ENCODE measurements at places on chromosomes 11 and 22. TPM values are rescaled to one million over a fixed set of nuclear protein-coding genes. Genes with fewer than 3 reads are reported as not detected.

The SLC22A8 gene
- total RNA-seq: not detected

The CRACR2B gene
- total RNA-seq: 22.6 TPM

The RFPL3 gene
- not detected for total RNA-seq

The P2RY6 gene
- 1.0 TPM for total RNA-seq

The IFITM1 gene
- total RNA-seq: 4.2 TPM

The IGLL5 gene
- total RNA-seq: not detected

The ELF5 gene
- 7.3 TPM for total RNA-seq

The NCR3LG1 gene
- 1.0 TPM for total RNA-seq

The SYT7 gene
- total RNA-seq: 6.5 TPM

The PTGDR2 gene
- total RNA-seq: 1.3 TPM

The SOX10 gene
- total RNA-seq: 14.9 TPM

The CHRDL2 gene
- total RNA-seq: 1.8 TPM

The LRRC32 gene
- total RNA-seq: 22.1 TPM

DNA sequence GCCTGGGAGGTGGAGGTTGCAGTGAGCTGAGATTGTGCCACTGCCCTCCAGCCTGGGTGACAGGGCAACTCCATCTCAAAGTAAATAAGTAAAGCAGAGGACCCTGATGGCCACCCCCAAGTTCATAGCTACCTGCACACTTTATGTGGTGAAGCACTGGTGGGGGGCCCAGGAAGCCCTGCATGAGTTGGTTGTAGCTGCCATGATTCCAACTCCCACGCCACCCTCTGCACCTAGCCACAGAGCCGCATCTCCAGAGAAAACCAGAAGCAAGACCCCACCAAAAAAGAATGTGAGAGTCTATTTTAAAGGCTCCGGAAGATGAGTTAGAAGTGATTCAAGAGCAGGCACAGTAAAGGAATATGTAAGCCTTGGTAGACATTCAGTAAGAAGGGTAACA lies 20.4 kb upstream of the TMA7B start:
- DNase-seq: no peak

- no peak for DNase-seq
Measured at GRCh38 chr11:113885897-113886296, 10.5 kb upstream of the USP28 start.

DNA sequence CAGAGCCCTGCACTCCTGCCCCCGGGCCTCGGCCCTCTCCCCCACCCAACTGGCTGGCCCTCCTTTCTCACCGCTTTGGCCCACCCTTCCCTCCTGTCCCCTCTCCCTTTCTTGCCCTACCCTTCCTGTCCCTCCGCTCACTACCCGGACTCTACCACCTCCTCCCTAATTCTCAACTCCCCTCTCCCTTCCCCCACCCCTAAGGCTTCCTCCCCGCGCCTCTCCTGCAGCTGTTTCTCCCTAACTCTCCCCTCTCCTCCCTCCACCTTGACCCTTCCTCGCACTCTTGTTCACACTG lies 421 bp downstream of the SLC15A3 start:
- DNase-seq: peak; percentile 28

DNA sequence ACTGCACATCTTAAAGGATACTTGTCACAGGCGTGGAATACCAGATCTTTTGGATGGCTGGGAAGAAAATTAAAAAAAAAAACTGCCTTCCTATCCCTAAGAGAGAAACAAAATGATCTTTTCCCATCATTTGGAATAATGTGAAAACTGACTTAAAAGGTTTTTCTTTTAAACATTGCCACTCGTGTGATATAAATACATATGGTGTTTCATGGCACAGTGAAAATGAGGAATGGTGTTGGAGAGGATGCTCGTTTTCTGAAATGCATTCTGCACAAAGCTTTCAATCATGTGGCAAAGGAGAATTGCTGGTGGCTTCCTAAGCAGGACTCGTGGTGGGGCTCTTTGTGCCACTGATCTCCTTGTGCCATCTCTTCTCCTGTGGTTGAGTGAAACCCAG lies 74.9 kb upstream of the LRRC4C start:
- no peak for DNase-seq

- DNase-seq: no peak
Measured at GRCh38 chr11:122864386-122865115, 18.0 kb upstream of the JHY start.

DNA sequence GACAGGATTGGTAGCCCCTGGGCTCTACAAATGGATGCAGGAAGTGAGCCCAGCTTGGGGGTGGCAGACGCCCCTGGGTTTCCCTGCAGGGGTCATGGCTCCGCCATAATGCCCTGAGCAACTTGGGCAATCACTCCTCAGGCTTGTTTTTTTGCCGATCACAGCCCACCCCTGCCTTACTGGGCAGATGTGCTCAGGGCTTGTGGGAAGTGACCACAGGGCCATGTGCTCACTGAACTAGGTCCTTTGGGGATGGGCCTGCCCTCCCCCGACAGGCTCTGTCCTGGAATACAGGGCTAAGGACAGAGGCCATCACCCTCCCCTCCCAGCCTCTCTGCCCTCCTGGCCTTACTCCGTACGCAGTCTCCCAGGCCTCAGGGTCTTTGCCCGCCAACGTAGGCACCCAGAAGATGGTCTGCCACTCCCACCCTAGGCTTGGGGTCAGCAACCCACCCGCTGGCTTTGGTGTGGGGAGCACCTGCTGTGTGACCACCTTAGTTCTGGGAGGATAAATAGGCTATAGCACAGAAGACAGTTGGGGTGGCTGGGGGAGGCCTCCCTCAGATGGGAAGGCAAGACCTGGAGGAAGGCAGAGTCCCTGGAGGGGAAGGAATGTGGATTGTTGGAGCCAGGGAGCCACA lies 3.8 kb downstream of the RPLP2 start:
- no peak for DNase-seq

DNA sequence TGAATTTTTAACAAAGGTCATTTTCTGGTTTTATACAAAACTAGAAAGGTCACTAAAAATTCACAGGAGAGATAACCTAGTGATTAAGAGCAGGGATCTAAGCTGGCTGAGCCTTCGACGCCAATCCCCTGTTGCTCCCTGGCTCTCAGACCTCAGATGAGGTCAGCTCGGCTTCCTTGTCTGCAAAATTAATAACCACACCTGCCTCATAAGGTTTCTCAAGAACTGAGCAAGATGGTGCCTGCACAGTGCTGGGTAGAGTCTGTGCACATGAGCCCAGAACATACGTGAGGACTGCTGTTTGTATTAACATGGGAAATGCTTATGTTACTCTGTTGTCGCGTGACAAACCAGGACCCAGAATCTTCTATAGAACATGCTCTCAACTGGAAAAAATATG lies 24.4 kb upstream of the CD5 start:
- DNase-seq: no peak

- no peak for DNase-seq
Measured at GRCh38 chr11:129090056-129090455, 102.1 kb downstream of the ARHGAP32 start.

DNA sequence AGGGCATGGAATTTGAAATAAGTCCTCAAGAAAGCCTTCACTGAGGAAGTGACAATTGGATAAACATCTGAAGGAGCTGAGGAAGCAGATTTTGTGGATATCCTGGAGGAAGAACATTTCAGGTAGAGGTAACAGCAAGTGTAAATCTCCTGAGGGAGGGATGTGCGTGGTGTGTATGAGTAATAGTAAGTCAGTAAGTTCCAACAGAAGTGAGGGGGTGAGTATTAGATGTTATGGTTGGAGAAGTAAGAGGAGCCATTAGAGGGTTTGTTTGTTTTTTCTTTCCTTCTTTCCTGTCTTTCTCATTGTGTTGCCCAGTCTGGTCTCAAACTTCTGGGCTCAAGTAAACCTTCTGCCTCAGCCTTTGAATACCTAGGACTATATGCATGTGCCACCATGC lies 29.0 kb downstream of the ANKRD42 start:
- no peak for DNase-seq

DNA sequence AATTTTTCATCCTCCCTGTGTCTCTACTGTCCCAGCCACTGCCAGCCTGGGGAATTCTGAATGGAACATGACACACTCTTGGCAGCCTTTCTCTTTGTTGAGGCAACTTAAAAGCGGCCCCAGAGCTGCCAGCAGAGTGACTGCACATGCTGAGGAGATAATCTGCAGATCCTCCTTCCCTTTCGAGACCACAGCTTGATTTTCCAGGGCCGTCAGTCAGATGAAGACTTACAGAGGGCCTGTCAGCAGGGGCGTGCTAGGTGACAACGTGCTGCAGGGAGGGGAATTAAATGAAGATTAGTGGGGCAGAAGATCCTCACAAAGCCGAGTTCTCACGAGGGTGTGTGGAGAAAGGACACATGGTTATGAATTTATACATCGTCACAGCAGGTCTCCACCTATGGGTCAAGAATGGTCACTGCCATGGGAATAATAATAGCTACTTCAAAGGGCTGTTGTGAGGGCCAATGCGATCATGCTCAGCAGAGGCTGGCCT lies 193.5 kb upstream of the PITPNB start:
- peak; percentile 81 for DNase-seq

DNA sequence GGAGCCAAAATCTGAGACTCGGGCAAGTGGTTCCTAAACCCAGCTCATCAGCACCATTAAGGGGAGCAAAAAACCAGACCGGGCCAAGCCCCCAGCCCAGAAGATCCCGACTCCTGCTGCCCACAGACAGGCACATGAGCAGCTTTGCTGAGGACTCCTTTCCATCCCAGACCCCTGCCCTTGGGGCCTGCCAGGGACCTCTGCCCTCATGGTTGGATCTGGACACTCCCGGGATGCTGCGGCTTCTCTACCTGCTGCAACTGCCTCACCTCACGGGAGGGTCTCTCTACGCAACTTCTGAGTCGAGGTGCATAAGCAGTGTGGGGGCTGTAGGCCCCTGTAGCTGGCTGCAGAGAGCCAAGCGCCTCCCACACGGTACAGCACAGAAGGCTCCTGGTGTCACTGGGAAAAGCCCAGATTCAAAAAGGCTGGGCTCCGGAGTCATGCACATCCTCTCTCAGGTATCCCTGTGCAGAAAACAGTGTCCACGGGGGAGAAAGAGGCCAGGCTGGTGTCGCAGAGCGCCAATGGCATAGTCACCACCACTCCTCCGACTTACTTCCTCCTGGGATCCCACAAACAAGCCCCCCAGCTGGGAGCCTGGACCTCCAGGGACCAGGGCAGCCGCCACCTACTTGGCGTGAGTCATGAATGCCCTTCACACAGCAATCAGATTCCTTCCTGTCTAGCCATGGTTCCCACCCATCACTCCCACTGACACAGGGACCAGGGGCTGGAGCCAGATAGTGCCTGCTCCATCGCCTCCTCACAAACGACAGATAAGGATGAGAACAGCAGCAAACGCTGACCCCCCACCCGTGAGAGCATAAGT lies 122.1 kb downstream of the BCR start:
- no peak for DNase-seq

GRCh38 chr11:103051151-103051801 lies 40.7 kb downstream of the DCUN1D5 start:
- no peak for DNase-seq

DNA sequence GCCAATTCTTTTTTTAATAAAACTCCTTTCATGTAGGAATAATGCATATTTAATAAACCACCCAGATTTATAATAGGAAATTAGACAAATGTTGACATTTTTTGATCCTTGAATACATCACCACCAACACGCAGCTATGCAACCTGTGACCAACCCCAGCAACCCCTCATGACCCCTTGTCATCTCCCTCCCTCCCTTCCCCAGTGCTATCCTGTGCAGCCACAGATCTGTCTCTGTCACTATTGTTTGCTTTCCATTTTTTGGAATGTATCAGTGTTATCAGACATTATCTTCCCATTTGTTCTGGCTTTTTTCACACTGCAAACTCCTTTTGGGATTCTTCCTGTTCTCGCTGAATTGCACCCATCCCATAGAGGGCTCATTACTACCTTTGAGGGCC lies 114.1 kb downstream of the VPREB1 start:
- DNase-seq: no peak

DNA sequence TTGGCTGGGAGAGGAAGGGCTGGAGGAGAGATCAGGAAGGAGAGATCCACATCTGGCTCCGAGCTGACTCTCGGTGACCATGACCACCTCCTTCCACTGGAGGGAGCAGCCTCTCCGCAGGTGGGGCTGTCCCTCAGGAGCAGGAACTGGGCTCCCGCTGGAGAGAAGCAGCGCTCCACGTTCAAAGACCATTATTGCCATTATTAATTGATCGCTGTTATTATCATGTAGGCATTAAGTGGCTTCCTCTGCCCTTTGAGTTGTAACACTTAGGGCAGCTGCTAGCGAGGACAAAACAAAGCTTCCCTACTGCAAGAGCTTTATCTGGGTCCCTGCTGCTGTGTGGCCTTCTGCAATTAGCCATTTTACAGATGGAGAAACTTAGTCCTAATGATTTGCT lies 251.9 kb downstream of the ST3GAL4 start:
- peak; percentile 77 for DNase-seq

- peak; percentile 38 for DNase-seq
Measured at GRCh38 chr22:27808451-27809225, 7.1 kb upstream of the MN1 start.

DNA sequence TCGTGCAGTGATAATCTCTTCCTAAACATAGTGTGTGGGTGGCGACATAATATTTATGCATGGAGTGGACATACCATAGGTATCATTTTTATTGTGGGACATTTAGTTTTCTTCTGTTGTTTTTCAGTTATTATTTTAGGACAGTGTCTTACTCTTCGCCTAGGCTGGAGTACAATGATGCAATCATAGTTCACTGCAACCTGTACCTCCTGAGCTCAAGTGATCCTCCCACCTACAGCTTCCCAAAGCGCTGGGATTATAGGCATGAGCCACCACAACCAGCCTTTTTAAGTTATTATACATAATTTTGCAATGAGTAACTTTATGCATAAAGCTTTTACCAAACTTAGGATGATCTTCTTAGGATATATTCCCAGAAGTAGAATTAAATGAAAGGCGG lies 2.7 kb downstream of the SRRD start:
- DNase-seq: no peak

- DNase-seq: no peak
Measured at GRCh38 chr11:64880240-64881001, 2.0 kb upstream of the EHD1 start.

- DNase-seq: no peak
Measured at GRCh38 chr11:10317776-10318526, 13.1 kb downstream of the ADM start.

Measured in tongue (tissue), 3 donors.